ENCODE measurements at places on chromosomes 16 and 17. TPM values are rescaled to one million over a fixed set of nuclear protein-coding genes. Genes with fewer than 3 reads are reported as not detected.

GRCh38 chr16:64180136-64180900 is 941.5 kb downstream of the CDH11 start:
- DNase-seq: no peak
- H3K27me3 ChIP-seq: no peaks in the 10 kb centered on the region
- H3K4me3 ChIP-seq: no peak overlapping the region
- H3K4me1 ChIP-seq: no peaks in the 10 kb centered on the region

GRCh38 chr16:89070590-89070989 is 23.1 kb upstream of the ACSF3 start:
- H3K27ac ChIP-seq: no peak overlapping the region
- H3K27me3 ChIP-seq: peaks cover 31% of the 10 kb centered on the region
- no peak overlapping the region for H3K4me3 ChIP-seq

DNA sequence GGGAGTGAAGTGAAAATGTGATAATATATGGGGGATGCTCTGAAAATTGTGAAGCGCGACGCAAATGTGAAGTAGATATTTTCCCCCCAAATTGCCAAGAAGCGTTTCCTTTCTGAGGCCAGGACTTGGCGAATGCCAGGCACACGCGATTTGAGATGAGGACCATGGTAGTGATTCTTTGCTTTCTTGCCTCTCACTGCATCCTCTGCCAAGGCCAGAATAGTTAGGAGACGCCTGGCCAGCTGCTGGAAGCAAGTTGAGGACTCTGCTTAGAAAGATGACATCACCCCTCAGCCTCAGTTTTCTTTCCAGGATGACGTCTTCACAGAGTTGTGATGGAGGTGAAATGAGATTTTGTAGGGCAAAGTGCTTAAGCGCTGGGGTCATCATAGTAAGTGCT is 25.9 kb downstream of the PIPOX start:
- no peak overlapping the region for H3K4me3 ChIP-seq
- no peak overlapping the region for H3K27ac ChIP-seq
- DNase-seq: peak; percentile 13
- H3K36me3 ChIP-seq: no peaks in the 10 kb centered on the region
- no peaks in the 10 kb centered on the region for H3K4me1 ChIP-seq
- peaks cover 49% of the 10 kb centered on the region for H3K27me3 ChIP-seq

- DNase-seq: peak; percentile 61
- no peak overlapping the region for H3K4me3 ChIP-seq
- no peak overlapping the region for H3K27ac ChIP-seq
Measured at GRCh38 chr16:81838794-81839193, 59.7 kb downstream of the PLCG2 start.

DNA sequence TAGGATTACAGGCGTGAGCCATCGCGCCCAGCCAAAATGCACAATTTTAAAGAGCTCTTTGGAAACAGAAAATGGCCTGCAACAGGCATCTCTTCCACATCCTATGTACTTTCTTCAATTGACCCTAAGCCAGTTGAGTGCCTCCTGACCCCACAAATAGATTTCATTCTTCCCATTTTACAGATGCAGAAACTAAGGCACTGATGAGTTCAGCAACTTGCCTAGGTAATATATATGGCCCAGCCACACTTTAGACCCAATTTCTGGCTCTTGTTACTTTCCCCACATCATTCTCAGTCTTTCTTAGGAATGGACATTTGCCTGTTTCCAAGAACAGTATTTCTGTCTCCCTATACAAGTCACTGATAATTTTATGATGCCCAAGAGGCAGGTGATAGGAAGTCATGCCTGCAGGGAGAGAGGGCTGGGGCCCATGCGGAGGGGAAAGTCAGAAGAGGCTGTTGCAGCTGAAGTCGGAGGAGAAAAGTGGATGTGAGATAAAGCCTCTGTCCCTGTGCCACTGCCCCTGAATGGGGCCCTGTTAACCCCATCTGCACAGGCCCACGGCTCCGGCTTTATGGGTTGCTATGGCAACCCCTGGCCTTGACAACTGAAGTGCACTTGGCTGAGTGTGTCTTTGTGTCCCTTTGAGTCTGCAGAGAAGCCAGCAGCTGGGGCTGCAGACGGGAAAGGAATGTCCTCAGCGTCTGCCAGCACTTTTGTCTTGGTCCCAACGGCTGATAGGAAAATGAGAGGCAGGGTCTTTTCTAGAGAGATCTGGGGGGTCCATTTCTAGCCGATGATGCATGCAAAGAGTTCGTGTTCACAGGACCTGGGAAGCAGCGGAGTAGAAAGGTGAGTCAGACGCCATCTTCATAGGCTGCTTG is 45.9 kb downstream of the ABAT start:
- no peak for DNase-seq
- H3K4me1 ChIP-seq: no peaks in the 10 kb centered on the region
- H3K36me3 ChIP-seq: no peaks in the 10 kb centered on the region
- H3K27ac ChIP-seq: no peak overlapping the region
- H3K4me3 ChIP-seq: no peak overlapping the region

DNA sequence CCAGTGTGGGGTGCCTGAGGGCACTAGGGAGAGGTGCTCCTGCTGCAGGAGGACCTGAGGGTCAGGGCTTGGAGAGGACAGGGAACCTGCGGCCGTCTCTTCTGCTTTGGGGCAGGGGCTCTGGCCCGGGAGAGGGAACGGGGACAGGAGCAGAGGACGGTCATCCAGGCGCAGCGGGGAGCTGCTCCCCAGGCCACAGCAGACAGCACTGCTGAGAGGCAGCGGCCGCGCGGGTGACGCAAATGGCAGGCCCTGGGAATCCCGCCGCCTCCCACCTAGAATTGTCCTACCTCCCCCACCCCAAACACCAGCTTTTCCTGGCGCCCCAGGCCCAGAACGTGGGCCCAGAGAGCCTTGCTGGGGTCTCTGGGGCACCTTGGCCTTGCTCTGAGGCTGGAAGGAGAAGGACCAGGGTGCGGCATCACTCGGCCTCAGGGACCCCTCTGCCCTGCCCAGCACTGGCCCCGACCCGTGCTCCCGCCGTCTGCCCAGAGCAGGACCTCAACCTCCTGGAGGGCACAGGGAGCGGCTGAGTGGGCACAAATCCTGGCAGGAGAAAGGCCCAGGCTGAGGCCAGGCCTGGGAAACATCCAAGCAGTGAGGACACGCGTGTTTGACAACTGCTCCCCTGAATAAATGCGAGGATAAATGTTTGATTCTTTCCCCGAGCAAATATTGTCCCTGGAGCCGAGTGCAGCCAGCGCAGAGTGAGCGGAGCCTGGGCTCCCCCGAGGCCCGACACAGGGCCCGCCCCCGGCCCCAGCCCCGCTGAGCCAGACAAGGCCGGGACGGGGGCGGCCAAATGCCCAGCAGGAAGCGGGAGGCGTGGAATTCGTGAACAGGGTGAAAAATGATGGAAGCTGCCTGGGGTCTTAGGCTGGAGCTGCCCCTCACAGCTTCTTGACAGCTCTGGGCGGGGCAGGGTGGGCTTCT is 8.5 kb downstream of the SSTR5 start:
- H3K27ac ChIP-seq: no peak overlapping the region
- no peaks in the 10 kb centered on the region for H3K36me3 ChIP-seq
- peaks cover 54% of the 10 kb centered on the region for H3K27me3 ChIP-seq
- peaks cover 4% of the 10 kb centered on the region for H3K4me1 ChIP-seq
- no peak overlapping the region for H3K4me3 ChIP-seq
- DNase-seq: no peak

DNA sequence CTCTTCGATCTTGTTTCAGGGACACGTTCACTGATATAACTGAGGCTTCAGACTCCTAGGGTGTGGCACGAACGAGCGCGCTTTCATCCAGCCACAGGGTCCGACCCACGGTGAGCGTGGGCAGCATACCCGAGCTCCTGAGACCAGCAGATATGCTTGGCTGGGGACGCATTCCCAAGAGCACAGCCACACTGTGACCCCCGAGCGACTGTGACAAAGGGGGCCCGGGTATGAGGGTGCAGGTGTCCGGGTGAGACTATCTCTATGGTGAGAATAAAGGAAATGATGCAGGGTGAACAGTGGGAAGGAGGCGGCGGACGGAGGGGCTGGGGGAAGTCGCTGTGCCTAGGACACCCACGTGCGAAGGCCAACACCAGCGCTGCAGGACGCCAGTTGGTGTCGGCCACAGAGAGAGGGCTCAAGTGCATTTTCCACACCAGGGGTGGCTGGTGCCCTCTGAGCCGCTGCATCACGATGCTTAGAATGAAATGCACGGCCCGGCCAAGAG is 17.6 kb downstream of the RPH3AL start:
- no peaks in the 10 kb centered on the region for H3K36me3 ChIP-seq
- no peak overlapping the region for H3K27ac ChIP-seq
- H3K27me3 ChIP-seq: peaks cover 3% of the 10 kb centered on the region
- peak; percentile 35 for DNase-seq
- no peak overlapping the region for H3K4me3 ChIP-seq
- no peaks in the 10 kb centered on the region for H3K4me1 ChIP-seq

GRCh38 chr16:80599466-80599865 is 58.7 kb downstream of the DYNLRB2 start:
- no peaks in the 10 kb centered on the region for H3K27me3 ChIP-seq
- no peak for DNase-seq
- no peak overlapping the region for H3K27ac ChIP-seq
- no peak overlapping the region for H3K4me3 ChIP-seq
- H3K4me1 ChIP-seq: no peaks in the 10 kb centered on the region
- no peaks in the 10 kb centered on the region for H3K36me3 ChIP-seq

DNA sequence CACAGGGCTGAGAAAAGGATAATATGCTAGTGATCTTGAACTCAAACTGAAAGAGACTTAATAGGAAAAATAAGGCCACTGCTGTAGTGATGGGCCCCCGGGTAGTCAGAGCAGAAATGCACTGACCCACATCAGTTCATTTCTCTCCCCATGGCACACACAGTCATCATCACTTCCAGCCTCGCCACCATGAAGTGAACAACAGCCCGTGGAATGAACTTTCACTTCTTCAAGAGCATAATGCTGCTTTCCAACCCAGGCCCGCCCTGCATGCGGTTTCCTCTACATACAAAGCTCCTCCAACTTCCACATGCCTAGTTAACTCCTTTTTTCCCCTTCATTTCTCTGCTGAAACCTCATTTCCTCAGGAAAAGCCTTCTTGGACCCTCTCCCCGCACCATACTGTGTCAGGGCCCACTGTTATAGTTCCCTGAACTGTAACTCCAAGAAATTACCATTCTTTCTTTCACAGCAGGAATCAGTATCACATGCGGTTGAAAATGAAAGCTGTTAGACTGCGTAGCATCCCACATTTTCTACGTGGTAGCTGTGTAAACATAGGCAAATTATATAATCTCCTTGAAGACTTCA is 65.8 kb upstream of the SMIM36 start:
- H3K27ac ChIP-seq: peak overlapping the region; percentile 93
- H3K4me3 ChIP-seq: peak overlapping the region; percentile 63
- H3K4me1 ChIP-seq: peaks cover 25% of the 10 kb centered on the region
- DNase-seq: peak; percentile 74
- no peaks in the 10 kb centered on the region for H3K36me3 ChIP-seq

- H3K27ac ChIP-seq: peak overlapping the region; percentile 72
- peak overlapping the region; percentile 96 for H3K4me3 ChIP-seq
- H3K27me3 ChIP-seq: no peaks in the 10 kb centered on the region
- DNase-seq: peak; percentile 94
- H3K36me3 ChIP-seq: peaks cover 23% of the 10 kb centered on the region
Measured at GRCh38 chr17:4949321-4950074, 1.2 kb upstream of the PFN1 start.

DNA sequence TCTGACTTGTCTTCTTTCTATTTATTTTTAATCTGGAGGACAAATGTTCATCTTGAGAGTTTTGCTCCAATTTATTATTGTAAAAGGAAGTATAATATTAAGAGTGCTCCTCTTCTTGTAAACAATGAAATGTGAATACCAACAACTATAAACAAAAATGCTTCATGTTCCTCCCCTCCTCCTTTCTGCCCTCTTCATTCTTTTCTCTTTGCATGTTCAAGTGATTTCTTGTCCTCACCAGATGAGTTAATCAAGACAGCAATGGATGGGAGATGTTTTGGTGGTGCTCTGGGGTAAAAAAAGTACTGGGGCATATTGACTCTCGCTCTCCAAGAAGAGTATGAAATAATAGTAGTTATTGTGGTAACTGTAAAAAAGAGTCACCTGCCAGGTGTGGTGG is 24.3 kb downstream of the ITGB3 start:
- H3K27ac ChIP-seq: peak overlapping the region; percentile 98
- H3K4me1 ChIP-seq: peaks cover 61% of the 10 kb centered on the region
- DNase-seq: no peak
- H3K27me3 ChIP-seq: no peaks in the 10 kb centered on the region
- H3K4me3 ChIP-seq: no peak overlapping the region

GRCh38 chr17:47223007-47223406 is 13.9 kb downstream of the MYL4 start:
- no peak overlapping the region for H3K27ac ChIP-seq
- DNase-seq: no peak
- no peaks in the 10 kb centered on the region for H3K27me3 ChIP-seq
- H3K4me3 ChIP-seq: no peak overlapping the region
- H3K36me3 ChIP-seq: no peaks in the 10 kb centered on the region

DNA sequence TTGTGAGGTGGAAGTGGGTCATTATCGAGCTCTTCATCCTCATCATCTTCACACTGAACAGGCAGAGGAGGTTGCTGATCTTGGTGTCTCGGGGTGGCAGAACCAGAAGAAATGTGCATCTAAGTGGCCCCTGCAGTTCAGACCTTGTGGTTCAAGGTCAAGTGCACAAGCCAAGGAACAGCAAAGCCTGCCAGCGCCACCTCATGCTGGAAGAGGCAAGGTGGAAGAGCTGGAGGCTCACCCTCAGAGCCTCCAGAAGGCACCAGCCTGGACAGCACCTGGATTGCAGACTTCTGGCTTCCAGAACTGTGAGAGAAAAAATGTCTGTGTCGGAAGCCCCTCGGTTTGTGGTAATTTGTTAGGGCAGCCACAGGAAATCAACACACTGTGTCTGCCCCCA is 32.7 kb downstream of the IFT140 start:
- DNase-seq: no peak
- peaks cover 13% of the 10 kb centered on the region for H3K36me3 ChIP-seq
- H3K4me3 ChIP-seq: no peak overlapping the region
- H3K4me1 ChIP-seq: no peaks in the 10 kb centered on the region

- peaks cover 3% of the 10 kb centered on the region for H3K27me3 ChIP-seq
- H3K4me1 ChIP-seq: peaks cover 11% of the 10 kb centered on the region
- H3K36me3 ChIP-seq: no peaks in the 10 kb centered on the region
- no peak overlapping the region for H3K27ac ChIP-seq
- DNase-seq: no peak
Measured at GRCh38 chr17:73365301-73365874, 53.6 kb upstream of the CDC42EP4 start.

The EPOP gene
- 1.2 TPM for total RNA-seq

The DNAI2 gene
- not detected for total RNA-seq

The SLC25A39 gene
- total RNA-seq: 60.1 TPM

The TMEM235 gene
- total RNA-seq: not detected

The TMEM204 gene
- 8.3 TPM for total RNA-seq

The RNF112 gene
- total RNA-seq: 0.29 TPM

The TELO2 gene
- 18.1 TPM for total RNA-seq

The CASKIN1 gene
- not detected for total RNA-seq

The FOXF1 gene
- not detected for total RNA-seq

The NARF gene
- 34.4 TPM for total RNA-seq

The SPG7 gene
- 76.3 TPM for total RNA-seq

Data from osteoblast (primary cell).